RWPE1 (cell line): ENCODE measurements at places on chromosomes 1 and 21.

DNA sequence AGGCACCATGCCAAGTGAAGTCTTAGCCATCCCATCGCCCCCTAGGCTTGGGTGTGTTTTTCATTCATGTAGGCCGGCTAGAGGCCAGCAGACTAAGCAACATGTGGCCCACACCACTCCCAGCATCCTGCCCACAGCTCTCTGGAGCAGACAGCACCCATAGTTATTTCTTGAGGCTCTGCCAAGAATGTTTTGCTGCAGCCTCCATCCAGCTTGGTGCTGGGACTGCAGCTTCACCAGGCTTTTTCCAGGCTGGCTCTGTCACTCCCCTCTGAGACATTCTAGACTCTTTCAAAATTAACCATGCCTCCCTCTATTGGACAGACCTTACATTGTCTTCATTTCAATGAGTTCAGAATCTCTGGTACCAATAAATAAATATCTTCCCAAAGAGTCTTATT, 104.2 kb downstream of the DUSP10 start:
- no peak for DNase-seq

- no peak for DNase-seq
Measured at GRCh38 chr21:35070436-35070835, 21.3 kb upstream of the RUNX1 start.

- no peak for DNase-seq
Measured at GRCh38 chr1:45870500-45870899, 67.1 kb downstream of the MAST2 start.

DNA sequence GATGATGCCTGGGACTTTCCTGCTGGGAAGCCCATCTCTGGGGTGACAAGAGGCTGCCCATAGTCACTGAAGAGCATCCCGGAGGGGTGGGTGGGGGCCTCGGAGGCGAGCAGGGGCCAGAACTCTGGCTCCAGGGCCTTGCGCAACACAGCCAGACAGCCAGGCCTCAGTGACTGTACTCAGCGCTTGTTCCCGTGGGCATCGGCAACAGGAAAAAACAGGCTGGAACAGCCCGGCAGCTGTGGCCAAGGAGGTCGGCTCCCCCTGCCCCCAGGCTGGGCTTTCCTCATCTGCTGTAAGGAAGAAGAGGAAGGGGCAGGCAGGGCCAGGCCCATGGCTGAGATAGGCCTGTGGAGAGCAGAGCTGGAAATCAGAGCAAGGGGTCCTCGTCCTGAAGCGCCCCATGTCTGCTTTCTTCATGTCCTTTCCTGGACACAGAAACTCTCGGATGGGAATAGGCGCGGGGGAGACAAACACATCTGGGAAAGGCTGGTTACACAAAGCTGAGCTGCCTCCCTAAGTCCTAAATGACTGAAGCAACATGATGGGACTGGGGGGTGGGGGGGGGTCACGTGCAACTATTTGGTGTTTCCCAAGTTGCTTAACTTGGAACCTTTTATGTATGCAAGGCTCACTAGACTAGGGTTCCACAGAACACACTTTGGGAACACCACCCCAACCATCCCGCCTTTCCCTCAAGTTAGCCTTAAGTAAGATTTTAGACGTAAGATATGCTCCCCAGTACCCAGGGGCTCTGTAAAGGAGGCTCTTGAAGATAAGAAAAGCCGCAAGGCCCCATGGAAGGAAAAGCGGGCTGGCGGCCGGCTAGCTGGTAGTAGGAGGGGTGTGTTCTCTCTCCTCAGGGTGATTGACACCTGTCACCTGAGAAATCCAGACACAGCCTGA, 30.7 kb downstream of the HSPG2 start:
- no peak for DNase-seq

DNA sequence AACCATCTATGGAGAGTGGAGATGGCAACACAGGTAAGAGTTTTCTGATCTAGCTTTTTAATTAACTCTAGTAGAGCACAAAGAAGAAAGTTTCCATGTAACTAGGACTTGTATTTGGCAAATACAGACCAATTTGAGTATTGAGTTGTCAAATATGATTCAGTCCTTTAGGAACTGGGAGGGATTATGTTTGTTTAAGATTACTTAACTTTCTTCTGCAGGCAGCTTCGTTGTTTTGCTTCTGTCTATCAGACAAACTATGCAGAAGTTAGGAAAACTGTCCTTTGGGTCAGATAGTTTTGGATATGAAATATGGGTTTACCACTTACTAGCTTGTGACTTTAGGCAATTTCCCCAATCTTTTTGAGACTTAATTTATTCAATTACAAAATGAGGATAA, 111.8 kb downstream of the POU2F1 start:
- peak; percentile 5 for DNase-seq

- DNase-seq = peak; percentile 31
Measured at GRCh38 chr1:168084396-168085231, 52.1 kb downstream of the GPR161 start.

- DNase-seq = peak; percentile 48
Measured at GRCh38 chr21:42056996-42057689, 14.0 kb upstream of the UMODL1 start.

DNA sequence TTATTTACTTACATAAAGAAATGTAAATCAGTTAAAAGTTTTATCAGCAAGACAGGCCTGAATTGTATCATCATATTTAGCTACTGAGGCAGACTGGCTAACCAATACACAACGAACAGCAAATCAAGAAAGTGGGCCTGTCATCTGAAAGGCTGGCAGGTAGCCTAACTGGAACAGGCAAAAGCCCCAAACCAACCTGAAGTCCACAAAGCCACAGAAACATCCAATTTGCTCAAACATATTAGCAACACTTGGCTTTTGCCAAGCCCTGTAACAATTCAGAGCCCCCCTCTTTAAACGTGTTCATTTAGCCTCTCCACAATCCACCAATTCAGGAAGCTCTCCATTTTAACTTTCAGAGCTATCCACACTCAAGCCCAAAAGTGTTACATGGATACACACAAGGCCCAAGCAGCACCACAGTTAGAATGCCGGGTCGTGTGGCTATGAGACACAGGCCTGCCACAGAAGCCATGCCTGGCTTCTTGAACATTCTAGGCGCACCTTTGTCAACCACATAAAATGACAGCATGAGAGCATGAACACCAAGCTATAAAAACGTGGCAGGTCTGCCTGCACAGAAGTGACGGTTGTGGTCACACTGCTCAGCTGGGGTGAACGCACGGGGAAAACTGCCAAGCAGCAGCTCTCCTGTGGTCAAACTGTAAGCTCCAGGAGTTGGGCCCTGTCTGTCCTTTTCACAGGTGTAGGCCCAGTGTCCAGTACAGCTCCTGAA, 49.3 kb downstream of the CD34 start:
- DNase-seq = no peak

GRCh38 chr1:248800459-248800858, 25.3 kb downstream of the SH3BP5L start:
- no peak for DNase-seq

DNA sequence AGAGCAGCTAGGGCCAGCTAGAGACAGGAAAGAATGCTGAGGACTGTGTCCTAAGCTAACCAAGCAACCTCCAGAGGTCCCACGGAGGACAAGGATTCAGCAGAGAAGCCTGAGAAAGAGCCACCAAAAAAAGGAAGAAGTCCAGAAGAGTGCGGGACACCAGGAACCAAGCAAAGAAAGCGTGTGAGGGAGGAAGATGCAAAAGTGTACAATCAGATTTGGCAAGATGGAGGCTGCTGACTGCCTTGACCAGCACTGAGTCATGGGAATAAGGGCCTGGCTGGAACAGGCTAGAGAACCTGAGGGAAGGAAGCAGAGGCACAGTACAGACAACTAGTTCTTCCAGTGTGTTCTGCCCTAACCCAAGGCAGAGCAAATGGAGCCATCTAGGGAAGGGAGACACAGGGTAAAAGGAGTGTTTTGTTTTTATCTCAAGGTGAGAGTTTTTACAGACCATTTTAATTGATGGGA, 18.5 kb downstream of the TP53BP2 start:
- no peak for DNase-seq

GRCh38 chr1:173112129-173112528, 61.4 kb upstream of the TNFSF18 start:
- no peak for DNase-seq

GRCh38 chr1:7967651-7968050, 6.1 kb downstream of the PARK7 start:
- DNase-seq = no peak

GRCh38 chr21:46550116-46550941, 54.6 kb downstream of the S100B start:
- DNase-seq = no peak

DNA sequence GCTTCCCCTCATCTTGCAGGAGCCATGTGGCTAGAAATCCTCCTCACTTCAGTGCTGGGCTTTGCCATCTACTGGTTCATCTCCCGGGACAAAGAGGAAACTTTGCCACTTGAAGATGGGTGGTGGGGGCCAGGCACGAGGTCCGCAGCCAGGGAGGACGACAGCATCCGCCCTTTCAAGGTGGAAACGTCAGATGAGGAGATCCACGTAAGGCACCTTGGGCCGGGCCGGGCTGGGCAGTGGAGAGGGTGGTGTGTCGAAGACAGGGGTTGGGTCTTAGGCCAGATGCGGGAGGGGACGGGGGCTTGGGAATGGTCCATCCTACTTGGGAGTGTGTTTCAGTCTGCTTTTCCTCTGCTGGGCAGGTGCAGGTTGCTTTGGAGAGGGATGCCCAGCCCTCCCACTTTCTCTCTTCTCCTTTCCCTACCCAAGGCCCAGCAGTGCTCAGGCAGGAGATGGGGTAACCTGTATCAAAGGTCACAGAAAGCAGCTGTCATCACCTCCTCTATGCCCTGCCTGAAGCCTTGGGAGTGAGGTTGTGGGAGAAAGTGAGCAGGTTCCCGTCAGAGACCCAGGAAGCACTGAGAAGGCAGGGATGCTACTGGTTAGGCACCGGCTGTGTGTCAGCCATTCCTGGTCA, 18.9 kb downstream of the EPHX1 start:
- no peak for DNase-seq

GRCh38 chr1:48931506-48932192, 155.0 kb upstream of the BEND5 start:
- no peak for DNase-seq

- DNase-seq = no peak
Measured at GRCh38 chr1:93005252-93005598, 44.0 kb upstream of the DIPK1A start.

GRCh38 chr1:245325922-245326795, 171.4 kb downstream of the KIF26B start:
- no peak for DNase-seq

DNA sequence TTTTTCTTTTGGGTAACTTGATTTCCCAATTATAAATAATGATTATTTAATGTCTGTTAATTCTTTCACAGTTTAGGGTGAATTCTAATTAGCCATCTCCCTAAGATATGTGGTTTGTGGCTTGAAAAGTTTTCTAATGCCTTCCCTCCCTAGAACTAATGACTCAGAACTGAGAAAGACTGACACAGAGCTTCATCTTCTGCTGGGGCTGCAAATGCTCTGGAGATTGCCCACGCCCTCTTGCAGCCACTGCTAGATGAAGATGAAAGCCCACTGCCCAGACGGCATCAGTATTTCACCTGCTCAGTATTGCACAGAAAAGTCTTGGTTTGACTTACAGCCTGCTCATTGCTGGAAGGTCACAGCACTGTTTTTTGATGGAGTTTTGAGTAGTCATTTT, 101.5 kb downstream of the ST6GALNAC3 start:
- DNase-seq = no peak

- no peak for DNase-seq
Measured at GRCh38 chr1:234616644-234617043, 6.7 kb upstream of the IRF2BP2 start.

GRCh38 chr21:27047658-27048314, 80.9 kb upstream of the ADAMTS5 start:
- DNase-seq = no peak

DNA sequence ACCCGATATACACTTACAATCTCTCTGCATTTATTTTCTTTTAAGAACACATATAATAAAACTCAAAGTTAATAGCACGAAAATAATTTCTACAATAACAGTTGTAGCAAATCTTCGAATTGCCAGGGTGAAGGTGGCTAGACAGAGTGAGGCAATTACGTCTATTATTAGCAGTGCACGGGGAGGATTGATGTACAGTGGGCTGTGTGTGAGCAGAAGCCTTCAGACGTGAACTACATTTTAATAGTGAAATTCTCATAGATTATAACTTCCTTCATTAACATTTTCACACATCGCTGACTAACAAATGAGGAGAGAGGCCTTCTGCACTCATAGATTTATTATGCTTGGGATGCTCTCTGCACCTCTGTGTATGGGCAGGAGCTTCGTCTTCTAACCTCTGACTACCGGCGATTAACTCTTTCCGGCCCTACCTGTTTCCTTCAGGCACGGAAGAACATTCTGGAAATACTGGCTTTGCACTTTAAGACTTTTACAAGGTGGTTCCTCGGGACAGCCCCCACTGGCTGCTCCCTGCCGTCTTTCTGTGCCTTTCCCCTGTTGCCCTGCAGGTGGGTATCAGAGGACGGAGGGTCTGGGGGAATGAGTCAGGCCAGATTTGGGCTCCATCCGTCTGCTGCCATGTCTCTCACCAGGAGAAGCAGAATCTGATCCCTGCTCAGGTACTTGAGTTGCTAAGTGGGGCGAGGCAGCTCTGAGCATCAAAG, 200.5 kb downstream of the CAMTA1 start:
- no peak for DNase-seq

- DNase-seq = no peak
Measured at GRCh38 chr1:182062223-182062622, 711 bp upstream of the ZNF648 start.

DNA sequence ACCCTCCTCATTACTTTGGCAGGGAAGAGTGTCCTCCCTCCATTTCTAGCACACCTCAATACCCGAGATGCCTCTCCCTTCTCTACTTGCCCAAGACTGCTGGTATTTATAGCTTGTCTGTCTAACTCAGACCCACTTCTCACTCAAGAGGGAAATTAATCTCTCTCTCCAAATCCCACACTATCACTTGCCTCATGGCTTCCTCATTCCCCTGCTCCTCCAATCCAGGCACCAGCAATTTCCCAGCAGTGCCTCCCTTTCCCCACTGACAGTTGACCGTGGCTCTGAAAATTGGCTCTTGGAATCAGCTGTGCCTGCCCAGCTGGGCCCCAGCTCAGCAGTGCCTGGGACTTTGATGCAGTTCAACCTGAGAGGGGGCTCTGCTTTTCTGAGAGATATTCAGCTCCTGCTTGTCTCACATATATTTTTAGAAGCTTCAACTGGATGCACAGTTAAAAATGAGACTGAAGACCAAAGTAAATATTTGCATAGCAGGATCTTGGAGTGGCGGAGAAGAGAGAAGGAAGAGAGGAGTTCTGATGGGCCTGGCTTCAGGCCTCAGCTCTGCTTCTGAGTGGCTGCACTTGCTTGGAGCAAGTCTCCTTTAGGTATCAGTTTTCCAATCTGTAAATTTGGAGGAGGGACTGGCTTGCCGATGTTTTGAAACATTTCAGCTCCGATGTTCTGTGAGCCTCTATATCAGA, 81.1 kb upstream of the SPATA6 start:
- no peak for DNase-seq

GRCh38 chr1:153404768-153405167, 11.6 kb upstream of the S100A7A start:
- DNase-seq = peak; percentile 58

- no peak for DNase-seq
Measured at GRCh38 chr1:36328713-36329112, 5.3 kb upstream of the EVA1B start.

DNA sequence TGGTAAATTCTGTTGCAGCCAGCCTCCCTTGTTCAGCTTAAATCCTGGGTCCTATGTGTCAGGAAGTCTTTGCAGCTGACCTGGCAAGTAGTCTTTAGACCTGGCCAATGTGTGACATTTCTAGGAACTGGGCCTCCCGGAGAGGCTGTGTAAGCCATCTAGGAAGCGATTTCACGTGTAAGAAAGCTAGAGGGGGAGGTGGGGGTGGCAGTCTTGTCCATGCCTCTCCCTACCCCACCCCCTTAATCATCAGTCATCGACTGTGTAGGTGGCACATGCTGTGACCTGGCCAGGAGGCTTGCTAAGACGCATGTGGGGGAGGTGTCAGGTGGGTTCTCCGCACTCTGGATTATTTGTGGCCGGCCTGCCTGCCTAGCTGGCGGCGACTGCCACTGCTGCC, 8.4 kb downstream of the C1orf226 start:
- DNase-seq = no peak
